ENCODE measurements at places on chromosomes 2 and 18.

DNA sequence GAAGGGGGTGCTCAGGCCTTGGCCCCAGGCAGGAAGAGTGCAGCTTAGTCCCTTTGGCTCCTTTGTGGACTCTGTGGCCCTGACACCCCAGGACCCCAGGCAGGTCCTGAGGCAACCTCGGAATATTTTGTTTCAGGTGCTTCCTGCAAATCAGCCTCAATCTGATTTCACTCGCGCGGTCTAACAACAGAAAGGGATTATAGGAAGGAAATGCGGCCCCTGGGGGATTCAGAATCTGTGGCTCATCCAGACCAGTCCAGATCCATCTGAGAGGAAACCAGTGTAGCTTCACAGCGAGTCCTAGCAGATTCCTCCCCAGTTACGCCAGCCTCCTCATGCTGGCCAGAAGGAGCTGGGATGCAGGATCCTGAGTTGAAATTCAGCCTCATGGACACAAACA, 59.5 kb upstream of the YWHAQ start:
- DNase-seq, result no peak

- DNase-seq, result no peak
Observed at GRCh38 chr2:47050021-47050760, 104.9 kb downstream of the STPG4 start.

GRCh38 chr2:191155608-191156071, 4.8 kb upstream of the STAT4 start:
- DNase-seq, result no peak

- no peak for DNase-seq
Observed at GRCh38 chr2:25955869-25956535, 26.3 kb downstream of the KIF3C start.

DNA sequence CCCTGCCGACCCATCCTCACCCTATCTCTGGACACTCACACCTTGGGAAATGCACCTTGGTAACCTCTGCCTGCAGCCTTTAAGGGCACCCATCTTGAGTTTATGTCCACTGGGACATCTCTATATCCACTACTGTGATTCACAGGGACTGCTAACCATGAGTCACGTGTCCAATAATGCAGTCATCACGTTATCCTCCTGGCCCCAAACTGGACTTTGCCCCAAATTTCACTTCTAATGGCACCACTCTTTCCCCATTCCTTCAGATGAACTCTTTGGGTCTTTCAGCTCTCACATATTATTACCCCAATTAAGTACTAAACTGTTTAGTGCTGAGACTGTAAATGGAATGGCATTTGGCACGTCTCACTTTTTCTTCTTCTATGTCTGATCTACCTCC, 71.2 kb upstream of the TMEM200C start:
- DNase-seq, result no peak

GRCh38 chr2:240601831-240602160, 15.3 kb downstream of the CAPN10 start:
- no peak for DNase-seq

- no peak for DNase-seq
Observed at GRCh38 chr2:240277807-240278522, 137.5 kb upstream of the OTOS start.

DNA sequence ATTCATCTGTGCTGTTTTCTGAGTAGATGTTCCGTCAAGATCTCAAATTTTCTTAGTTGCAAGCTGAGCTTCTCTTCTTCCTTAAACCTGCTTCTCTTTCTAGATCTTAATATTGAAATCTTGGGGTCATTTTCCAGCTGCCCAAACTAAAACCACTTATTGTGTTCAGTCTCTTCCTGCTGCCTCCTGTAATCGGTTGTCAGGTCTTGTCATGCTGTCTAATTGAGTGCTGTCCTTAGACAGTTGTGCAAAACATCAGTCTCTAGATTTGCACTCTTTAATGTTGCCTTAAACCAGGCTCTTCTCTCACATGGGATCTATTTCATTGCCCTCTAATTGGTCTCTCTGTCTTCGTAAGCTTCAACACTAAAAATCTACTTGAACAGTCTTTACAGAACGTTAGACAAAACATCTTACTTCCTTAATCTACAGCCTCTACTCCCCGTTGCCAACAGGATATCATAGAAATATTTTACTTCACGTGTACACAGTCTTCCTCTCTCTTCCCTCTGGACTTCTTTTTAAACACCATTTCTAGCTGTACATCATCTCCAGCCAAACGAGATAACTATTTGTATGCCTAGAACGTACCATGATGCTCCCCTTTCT, 34.9 kb downstream of the GPD2 start:
- DNase-seq, result no peak

DNA sequence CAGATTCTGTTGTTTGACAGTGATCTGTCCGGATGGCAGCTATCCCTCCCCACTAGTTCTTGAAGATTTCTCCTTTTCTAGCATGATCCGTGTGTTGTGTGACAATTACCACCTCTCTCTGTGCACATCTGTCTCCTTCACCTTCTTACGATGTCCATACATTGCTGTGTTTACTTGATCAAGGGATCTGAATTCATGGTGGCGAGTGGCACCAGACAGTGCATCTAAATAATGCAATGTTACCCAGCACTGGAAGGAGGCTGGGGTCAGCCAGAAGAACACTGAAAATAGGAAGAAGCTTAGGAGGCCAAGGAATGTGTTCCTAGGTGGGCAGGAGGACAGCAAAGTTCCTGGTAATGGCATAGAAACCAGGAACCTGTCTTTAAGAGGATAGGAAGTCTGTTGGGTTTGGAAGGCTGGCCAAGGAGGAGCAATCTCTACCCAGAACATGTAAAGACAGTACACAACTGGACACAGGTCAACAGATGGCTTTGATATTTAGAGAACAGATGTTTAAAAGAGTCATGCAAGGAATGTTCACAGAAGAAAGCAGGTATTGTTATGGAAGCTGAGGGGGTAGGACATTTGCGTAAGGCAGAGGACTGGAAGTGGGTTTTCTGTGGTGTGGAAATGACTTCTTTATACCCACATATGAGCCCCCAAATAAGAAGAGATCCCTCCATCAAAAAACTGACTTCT, 126.4 kb downstream of the HRH4 start:
- DNase-seq, result no peak

DNA sequence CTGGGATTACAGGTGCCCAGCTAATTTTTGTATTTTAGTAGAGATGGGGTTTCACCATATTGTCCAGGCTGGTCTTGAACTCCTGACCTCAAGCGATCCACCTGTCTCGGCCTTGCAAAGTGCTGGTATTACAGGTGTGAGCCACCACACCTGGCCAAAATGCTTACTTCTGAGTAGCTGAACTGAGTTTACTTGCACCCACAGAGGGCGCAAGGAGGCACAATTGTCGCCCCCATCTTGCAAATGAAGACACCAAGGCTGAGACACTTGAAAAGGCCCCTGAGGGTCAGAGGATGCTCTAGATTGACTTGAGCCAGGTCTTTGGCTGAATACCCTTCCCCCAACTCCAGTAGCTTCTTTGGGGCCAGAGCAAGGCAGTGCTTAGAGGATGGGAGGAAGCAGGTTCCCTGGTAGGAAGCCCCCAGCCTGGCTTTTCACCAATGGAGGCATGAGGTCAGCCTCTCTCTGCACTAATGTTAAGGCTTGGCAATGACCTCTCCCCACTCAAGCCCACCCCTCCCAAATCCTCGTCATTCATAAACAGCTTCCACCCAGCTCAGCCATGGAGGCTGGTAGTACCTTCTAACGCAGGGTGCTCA, 14.5 kb upstream of the KIF1A start:
- no peak for DNase-seq

DNA sequence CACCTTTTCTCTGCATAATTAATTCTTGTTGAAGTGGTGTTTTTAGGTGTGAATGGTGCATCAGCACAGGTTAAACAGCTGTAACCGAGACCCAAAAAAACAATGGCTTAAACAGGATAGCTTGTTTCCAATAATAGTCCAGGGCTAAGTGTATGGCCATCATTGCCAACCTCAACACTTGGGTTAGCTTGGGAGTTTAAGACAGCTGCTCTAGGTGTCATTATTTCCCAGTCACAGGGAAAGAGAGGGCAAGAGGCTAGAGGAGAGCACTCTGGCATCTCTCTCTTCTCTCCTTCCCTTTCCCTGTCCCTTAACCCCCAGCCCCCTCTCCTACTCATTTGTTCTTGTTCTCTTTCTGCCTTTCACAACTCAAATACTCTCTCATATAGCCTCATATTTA, 21.1 kb downstream of the BIRC6 start:
- no peak for DNase-seq

DNA sequence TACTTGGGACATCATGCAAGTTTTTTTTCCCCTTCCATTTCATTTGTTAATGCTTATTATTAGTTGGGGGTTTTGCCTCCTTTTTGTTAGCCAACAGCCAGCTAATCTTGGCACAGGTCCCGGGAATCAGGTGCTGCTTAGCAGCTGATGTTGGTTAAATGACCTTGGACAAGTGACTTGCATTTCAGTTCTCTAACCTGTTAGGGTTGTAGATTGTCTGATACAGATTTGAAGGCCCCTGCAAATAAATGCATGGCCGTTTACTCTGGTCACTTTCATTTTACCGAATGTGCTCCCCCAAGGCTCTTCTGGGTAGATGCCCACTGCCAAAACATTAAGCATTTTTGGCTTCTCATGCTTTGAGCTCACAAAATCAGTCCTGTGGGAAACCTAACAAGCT, 120.9 kb downstream of the SPTBN1 start:
- DNase-seq, result no peak

GRCh38 chr18:48923746-48924629, 26.8 kb downstream of the SMAD7 start:
- DNase-seq, result no peak

GRCh38 chr2:147511491-147511948, 333.3 kb upstream of the ACVR2A start:
- no peak for DNase-seq

GRCh38 chr18:24272229-24272525, 125.4 kb downstream of the OSBPL1A start:
- DNase-seq, result no peak

- no peak for DNase-seq
Observed at GRCh38 chr18:48638896-48639771, 100.3 kb downstream of the CTIF start.

DNA sequence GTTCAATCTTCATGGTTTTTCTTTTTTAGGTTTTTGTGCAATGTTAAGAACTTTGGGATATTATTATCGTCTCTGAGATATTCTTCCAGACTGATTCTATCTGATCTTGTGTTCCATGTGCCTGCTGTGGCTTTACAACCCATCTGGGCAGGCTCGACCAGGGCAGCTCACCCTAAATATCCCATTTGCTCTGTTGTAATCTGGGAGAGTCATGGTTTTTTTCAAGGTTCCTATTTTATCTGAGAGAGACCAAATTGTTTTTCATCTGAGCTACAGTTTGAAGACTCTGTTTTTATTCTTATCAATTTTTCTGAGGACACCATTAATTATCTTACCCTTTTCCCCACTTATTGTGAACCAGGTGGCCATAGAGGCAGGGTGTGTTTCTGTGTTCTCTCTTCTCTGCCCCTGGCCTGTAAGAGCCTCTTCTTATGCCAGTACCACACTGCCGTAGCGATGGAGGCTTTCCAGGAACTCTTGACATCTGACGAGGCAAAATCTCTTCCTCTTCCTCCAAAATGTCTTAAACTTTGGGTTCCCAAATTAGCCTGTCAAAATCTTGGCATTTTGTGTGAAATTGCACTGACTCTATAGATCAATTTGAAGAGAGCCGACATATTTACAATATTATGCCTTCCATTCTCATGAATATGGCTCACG, 3.1 kb downstream of the SP140L start:
- no peak for DNase-seq

- no peak for DNase-seq
Observed at GRCh38 chr2:135093670-135094330, 41.7 kb downstream of the RAB3GAP1 start.

DNA sequence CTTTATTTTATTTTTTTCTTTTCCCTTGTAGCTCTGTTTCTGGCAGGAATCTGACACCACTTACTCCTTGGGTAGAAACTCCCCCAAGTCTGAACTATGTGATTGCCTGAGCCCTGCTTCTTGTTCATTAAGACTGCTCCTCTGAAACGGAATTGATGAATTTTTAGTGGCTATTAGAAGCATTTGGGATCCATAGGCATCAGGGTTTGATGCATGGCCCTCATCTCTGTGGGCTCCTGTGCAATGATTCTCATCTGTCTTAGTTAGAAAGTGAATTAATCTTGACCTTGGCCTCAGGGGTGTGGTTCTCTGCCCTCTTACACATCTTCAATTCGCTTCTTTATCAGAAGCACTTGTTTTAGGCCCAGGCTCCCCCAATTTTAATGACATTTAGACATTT, 31.0 kb upstream of the DARS1 start:
- no peak for DNase-seq

DNA sequence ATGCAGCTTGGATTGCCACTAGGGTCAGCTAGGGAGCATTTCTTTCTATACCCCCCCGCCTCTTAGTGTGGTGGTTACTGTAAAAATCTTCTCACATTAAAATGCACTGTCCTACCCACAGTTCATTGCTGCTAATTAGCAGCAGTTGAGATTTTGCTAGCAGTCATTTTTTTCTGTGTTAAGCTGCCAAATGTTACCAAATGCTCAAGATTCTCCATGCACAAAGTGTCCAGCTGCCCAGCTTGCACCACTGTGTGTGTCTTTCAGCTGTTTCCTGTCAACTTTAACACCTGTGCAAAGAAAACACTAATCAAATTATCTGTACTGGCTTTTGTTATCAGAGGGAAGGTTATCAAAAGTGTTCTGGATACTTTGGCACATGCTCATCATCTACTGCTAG, 679.3 kb downstream of the NR4A2 start:
- DNase-seq, result no peak

DNA sequence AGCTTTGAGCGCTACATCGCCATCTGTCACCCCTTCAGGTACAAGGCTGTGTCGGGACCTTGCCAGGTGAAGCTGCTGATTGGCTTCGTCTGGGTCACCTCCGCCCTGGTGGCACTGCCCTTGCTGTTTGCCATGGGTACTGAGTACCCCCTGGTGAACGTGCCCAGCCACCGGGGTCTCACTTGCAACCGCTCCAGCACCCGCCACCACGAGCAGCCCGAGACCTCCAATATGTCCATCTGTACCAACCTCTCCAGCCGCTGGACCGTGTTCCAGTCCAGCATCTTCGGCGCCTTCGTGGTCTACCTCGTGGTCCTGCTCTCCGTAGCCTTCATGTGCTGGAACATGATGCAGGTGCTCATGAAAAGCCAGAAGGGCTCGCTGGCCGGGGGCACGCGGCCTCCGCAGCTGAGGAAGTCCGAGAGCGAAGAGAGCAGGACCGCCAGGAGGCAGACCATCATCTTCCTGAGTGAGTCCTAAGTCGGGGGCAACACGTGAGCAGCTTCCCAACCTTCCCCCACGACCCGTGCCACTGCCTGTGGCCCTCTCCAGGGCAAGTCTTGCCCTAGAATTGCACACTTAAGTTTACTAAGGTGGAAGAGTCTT, 928 bp downstream of the GPR39 start:
- DNase-seq, result no peak

GRCh38 chr2:236658974-236659757, 89.5 kb downstream of the ACKR3 start:
- no peak for DNase-seq

- DNase-seq, result no peak
Observed at GRCh38 chr2:209383212-209383611, 40.6 kb upstream of the MAP2 start.

All from CD4-positive, alpha-beta T cell (primary cell).